ENCODE measurements at places on chromosomes 7 and 10. TPM values are rescaled to one million over a fixed set of nuclear protein-coding genes. Genes with fewer than 3 reads are reported as not detected.

GLCCI1 gene
- 79.6 TPM for total RNA-seq

TUBAL3 gene
- total RNA-seq: not detected

KNDC1 gene
- total RNA-seq: 2.1 TPM

ACTL6B gene
- total RNA-seq: not detected

ZP3 gene
- 12.9 TPM for total RNA-seq

AFAP1L2 gene
- 1.3 TPM for total RNA-seq

CELF2 gene
- total RNA-seq: 295 TPM

TAS2R5 gene
- 0.75 TPM for total RNA-seq

ADCYAP1R1 gene
- not detected for total RNA-seq

SEMA3D gene
- total RNA-seq: not detected

JAKMIP3 gene
- 0.19 TPM for total RNA-seq

NUPR2 gene
- total RNA-seq: not detected

TYW1B gene
- 7.2 TPM for total RNA-seq

CHRM2 gene
- not detected for total RNA-seq

HOXA9 gene
- 0.42 TPM for total RNA-seq

PAPOLB gene
- total RNA-seq: 0.14 TPM

PTPRN2 gene
- 1.3 TPM for total RNA-seq

PDK4 gene
- total RNA-seq: 3.8 TPM

GJD4 gene
- total RNA-seq: not detected

UNC5B gene
- total RNA-seq: 0.65 TPM

SPOCK2 gene
- 258 TPM for total RNA-seq

HGF gene
- 7.4 TPM for total RNA-seq

ACTR3C gene
- total RNA-seq: 5.1 TPM

IRF5 gene
- total RNA-seq: 13.0 TPM

OR9A2 gene
- not detected for total RNA-seq

TLX1 gene
- not detected for total RNA-seq

LRIT1 gene
- total RNA-seq: not detected

SNX8 gene
- total RNA-seq: 15.7 TPM

NME8 gene
- total RNA-seq: 23.5 TPM

VOPP1 gene
- total RNA-seq: 115 TPM

HTR5A gene
- not detected for total RNA-seq

C10orf67 gene
- not detected for total RNA-seq

GRID2IP gene
- total RNA-seq: 0.40 TPM

GDF2 gene
- total RNA-seq: not detected

Data from natural killer cell (primary cell).